ENCODE measurements at places on chromosomes 4 and X.

GRCh38 chr4:2283199-2283711 is 21.3 kb upstream of the MXD4 start:
- no peak for DNase-seq

DNA sequence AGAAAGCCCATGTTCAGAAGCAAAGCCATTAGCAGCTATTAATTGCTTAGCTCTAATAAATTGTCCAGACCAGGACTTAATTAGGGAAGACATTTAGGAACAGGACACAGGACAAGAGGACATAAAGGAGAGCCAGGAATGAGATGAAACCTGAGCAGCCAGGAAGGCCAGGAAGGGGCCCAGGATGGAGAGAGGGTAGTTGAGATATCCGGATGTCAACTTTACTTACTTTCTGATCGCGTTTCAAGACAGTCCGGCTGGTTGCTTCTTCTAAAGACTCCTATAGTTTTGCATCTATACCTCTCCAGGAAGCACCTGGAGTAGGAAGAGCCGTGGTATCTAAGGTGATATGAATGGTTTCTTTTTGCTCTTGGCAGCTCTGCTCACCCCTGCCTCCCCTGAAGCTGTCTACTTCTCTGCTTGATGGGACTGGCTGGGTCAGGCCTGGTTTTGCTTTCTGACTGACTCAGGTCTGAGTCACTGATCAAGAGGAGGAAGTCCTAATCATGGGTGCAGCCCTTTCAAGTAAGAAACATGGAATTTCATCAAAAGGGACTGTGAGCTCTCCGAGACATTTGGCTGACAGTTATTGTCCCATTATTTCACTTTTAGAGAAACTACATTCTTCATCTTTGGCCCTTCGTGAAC is 733.3 kb downstream of the RPA4 start:
- DNase-seq, result no peak

GRCh38 chrX:54446084-54446483 is 5.9 kb downstream of the TSR2 start:
- DNase-seq, result no peak

DNA sequence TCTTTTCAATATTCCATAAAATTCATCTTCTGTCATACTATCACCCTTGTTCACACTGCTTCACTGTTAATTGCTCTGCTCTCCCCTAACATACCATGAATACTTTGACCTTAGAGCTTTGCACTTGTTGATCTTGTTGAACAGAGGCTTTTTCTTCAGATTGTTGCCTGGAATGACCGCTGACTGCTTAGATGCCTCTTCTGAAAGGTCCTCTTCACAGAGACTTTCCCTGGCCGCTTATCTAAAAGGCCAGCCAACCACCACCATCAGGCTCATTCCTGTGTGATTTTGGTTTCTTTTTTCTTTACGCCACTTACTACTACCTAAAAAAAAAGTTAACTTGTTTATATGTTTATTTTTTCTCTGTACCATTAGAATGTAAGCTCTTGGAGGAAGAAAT is 667.7 kb downstream of the STPG2 start:
- no peak for DNase-seq

DNA sequence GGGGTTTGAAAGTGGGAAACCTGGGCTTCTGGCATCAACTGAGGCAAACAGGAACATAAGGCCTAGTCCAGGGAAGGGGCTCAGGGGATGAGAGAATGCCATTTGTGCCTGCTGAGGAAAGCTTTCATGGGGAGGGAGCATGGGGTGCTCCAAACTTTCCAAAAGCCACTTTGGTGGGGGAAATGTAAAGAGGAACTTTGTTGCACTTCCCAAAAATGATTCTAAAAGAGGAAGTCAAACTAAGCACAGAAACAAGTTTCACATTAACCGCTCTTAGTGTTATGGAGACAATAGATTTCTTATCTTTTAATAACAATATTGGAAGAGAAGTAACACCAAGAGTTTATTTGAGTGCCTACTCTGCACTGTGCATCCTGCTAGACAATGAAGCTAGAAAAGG is 32.3 kb downstream of the GAB3 start:
- DNase-seq, result no peak

GRCh38 chr4:6960154-6960553 is 50.5 kb downstream of the TBC1D14 start:
- no peak for DNase-seq

DNA sequence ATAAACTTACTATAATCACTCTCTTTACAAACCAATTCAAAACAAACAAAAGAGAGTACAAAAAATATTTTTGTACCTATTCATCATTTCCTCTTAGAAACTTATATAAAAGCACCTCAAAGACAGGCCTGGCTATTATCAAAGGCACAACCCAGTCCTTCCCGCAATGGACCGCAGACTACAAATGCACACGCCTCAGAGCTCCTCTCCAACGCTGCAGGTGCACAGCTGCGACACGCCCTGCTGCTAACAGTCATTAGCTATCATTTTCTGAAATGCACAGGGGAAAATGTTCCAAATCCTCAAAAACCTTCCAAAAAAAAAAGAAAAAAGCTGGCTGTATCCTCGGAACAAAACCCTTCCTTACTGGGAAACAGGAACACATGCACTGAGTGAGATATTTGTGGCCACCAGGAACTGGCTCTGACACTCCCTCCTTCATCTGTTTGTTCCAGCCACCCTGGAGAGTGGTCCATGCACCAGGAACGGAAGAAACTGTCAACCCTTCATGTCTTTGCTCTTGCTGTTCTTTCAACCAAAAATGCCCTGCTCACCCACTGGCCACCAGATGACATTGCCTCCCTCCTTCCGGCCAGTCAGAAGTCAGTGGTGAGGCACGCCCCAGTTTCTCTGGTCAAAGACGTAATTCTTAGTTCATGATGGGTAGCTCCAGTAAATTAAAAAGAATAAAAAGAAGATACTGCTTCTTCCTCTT is 16.7 kb downstream of the IRF2 start:
- no peak for DNase-seq

GRCh38 chr4:1674682-1675081 is 9.4 kb downstream of the FAM53A start:
- DNase-seq, result no peak

DNA sequence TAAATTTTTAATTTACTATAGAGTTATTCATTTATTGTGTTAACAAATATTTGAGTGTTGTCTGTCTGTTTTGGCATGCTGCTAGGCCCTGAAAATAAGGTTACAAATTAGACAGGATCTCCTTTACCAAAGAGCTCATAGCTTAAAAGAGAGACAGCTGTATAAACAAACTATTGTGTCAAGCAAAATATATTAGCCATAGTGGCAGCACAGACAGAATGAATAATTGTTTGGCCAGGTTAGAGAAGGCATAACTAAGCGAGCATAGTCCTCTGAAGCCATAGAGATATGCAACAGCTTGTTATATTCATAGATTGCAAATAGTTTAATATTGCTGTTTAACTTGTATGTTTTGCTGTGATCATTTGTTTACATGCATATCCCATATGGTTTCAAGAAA is 66.7 kb upstream of the NDUFC1 start:
- DNase-seq, result no peak

DNA sequence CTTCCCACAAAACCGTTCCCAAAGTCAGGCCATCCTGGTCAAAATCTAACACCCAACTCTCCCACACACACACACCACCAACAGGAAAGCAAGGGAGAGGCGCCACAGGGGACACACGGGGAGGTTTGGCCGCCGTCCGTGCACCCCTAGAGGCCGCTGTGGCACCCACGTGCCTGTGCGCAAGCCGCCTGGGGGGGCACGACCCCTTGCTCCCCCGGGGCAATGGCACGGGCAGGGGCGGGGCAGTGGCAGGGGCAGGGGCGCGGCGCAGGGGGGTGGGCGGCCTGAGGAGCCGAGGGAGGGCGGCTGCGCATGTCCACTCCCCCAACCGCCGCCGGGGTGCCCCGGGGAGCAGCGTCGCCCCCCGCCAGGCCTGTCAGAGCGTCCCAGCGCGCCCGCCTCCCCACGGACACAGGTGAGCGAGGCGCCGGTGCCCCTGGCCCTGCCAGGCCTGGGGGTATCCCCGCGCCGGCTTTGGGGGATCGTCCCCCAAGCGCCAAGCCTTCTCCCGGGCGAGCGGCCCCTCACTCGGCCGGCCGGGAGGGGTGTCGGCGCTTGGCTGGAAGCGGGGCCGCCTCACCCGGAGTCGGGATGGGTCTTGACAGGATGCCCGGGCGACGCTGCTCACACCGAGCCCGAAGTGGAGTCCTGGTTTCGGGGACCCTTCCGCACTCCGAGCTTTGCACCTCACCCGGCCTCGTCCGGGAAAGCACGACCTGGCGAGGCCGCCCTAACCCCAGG is at the start of gene ERAS:
Gene ERAS, plus strand, starts transcription at position 379 of the 741 bp plus-strand sequence. CDS start 2,611 bp downstream, outside the sequence.
- DNase-seq, result no peak

- no peak for DNase-seq
These were observed 8.4 kb upstream of the HAUS7 start for GRCh38 chrX:153478746-153479145.

GRCh38 chrX:9269134-9269533 is 195.7 kb upstream of the TBL1X start:
- DNase-seq, result no peak

DNA sequence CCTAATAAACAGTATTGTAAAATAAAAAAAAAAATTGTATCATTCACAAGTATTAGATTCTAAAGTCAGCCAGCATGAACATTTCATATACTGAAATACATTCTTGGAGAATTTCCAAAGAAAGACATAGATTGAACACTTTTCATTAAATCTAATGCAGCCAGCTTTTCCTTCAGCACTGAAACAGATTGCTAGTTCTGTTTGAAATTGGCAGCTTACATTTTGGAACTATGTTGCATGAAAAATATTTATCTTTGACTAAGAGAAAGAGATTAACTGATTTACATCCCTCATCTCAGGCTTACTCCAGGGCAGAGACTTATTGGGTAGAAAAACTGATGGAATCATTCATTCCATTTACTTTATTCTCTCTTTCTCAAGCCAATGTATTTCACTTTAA is 272.7 kb downstream of the PDHA2 start:
- no peak for DNase-seq

DNA sequence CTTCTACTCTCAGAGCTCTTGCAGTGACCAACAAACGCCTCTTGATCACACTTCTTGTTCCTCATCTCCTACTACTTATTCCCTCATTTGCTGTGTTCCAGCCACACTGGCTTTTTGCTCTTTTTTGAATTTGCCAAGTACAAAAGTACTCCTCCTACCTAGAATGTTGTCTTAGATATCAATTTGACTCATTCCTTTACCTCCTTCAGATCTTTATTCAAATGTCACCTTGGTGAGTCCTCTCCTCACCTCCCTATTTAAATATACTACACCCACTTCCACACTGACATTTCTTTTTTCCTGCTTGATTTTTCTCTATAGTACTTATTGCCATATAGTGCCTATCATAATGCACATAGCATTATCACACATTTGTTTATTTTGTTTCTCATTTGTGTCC is 6.2 kb upstream of the DCAF4L1 start:
- no peak for DNase-seq

DNA sequence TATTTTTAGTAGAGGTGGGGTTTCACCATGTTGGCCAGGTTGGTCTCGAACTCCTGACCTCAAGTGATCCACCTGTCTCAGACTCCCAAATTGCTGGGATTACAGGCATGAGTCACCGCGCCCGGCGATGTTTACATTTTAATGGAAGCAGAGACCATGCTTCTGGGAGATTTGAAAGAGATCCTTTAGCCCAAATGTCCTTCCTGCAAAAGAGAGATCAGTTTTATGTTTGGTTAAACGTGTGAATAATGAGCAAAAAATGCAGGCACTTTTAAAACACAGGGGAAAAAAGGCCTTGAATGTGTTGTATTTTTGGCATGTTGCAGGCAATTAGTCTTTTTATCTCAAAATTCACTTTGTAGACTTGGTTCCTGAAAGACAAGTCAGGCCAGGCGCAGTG is 95.8 kb upstream of the ELOVL6 start:
- DNase-seq, result no peak

GRCh38 chr4:79134767-79135166 is 191.1 kb downstream of the NAA11 start:
- no peak for DNase-seq

DNA sequence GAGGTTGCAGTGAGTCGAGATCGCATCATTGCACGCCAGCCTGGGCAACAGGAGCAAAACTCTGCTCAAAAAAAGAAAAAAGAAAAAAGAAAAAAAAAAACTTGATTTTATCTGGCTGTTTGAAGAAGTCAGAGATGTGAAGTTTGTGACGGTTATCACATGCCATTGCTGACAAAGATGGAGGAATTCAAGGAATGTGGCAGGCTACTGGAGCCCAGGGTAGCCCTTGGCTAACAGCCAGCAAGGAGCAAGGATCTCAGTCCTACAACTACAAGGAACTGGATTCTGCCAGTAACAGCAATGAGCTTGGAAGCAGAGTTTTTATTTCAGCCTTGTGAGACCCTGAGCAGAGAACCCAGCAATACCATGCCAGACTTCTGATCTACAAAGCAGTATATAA is 24.3 kb upstream of the TET2 start:
- no peak for DNase-seq

DNA sequence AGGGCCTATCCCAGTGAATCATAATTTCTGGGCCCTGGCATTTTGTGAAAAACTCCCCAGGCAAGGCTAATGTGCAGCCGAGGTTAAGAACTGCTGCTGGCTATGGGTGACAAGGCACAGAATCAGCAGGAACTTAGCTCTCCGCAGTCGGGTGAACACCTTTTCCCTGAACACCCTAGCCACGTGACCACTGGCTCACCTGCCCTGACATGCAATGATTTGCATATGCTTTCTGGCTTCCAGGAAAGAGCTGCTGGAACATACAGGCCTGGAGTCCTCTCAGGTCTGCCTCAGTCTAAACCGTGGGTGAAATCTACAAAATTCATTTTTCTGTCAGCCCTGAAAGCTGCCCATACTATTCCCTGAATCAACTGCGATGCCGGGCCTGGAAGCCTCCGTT is 56.6 kb downstream of the ZNF827 start:
- no peak for DNase-seq

DNA sequence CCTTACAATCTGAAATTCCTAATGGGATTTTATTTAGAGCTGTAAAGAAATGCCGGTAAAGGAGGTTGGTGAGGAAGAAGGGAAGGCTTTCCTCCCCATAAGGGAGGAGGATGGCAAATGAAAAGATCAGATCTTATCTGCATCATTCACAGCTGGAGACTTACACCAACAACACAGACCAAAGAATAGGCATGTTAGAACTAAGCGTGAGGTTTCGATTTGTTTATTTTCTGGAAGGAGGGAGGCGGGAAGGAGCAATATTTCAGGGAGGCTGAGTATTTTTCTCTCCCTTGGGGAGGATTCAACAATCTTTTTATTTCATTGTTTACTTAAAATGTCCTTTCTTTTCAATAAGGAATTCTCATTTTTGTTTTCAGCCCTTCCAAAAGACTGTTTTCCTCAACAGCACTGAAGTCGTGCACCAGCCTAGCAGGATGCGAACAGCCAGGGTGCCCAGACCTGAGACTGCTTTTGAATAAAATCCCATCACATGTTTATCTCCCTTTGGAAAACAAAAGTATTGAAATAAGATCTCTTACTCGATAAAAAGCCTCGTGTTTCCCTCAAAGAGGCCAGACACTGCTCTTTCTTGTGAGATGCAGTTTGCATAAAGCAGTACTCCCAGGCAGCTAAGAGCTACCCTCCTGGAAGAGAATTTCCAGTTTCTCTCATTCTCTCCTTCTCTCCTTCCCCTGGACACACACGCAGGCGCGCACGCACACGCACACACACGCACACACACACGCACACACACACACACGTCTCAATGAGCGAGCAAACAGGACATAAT is 236.1 kb downstream of the MGST2 start:
- DNase-seq, result no peak

- no peak for DNase-seq
These were observed 10.3 kb downstream of the CPLX1 start for GRCh38 chr4:815464-816146.

- no peak for DNase-seq
These were observed 20.1 kb upstream of the SLC34A2 start for GRCh38 chr4:25635501-25635900.

Measured in KG1 (cell line).